ENCODE measurements at places on chromosomes 2 and 18.

DNA sequence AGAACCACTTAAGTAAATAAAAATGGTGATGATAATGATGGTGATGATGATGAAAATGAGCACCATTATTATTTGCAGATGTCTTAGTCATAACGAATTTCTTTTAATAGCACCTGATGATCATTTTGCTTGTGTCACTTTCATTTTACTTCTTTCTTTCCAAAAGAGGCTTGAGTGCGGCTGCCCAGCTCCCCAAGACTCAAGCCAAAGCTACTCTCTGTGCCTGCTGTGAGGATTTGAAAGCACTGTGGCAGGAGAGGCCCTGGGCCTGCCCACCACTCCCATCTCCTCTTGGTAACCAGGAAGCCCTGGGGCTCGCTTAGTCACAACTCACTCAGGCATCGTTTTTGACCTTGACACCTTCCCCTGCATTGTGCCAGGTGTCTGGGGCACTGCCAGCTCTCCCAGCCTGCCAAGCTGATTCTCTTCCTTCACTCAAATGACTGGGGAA lies 41.2 kb downstream of the RPL37A start:
- no peak for DNase-seq

- DNase-seq = no peak
Measured at GRCh38 chr2:144495227-144496091, 24.5 kb downstream of the ZEB2 start.

GRCh38 chr2:105775809-105776559 lies 31.3 kb downstream of the NCK2 start:
- no peak for DNase-seq

DNA sequence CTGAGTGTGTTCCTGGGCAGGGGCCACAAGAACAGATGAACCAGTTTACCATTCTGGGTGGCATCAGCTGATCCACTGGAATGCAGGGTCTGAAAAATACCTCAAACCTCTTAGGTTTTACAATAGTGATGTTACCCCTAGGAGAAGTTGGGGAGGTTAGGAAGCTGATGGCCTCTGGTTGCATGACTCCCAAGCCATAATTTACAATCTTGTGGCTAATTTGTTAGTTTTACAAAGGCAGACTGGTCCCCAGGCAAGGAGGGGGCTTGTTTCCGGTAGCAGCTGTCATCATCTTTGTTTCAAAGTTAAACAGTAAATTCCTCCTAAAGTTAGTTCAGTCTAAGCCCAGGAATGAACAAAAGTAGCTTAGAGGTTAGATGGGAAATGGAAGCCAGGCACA lies 113.8 kb upstream of the SLC38A11 start:
- DNase-seq = no peak

DNA sequence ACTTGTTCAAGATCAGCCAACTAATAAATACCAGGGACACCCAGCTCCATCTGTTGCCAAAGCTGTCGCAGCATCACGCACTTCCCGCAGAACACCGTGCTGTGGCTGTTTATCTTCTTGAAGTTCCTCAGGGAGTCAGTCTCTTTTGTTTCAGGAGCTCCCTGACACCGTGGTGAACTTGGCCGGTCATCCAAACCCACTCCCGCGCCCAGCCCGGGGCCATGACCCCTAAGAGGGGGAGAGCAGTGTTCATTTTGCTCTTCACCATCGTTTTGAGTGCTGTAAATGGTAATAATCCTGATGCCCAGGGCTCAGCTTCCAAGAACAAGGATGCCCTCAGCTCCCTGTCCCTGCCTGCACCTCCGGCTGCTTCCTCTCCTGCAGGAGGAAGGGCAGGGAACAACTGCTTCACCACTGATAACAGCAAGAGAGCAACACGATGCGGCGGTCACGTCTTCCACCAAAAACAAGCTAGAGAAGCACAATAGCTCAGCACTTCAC lies 131.4 kb downstream of the SEPTIN10 start:
- DNase-seq = no peak

DNA sequence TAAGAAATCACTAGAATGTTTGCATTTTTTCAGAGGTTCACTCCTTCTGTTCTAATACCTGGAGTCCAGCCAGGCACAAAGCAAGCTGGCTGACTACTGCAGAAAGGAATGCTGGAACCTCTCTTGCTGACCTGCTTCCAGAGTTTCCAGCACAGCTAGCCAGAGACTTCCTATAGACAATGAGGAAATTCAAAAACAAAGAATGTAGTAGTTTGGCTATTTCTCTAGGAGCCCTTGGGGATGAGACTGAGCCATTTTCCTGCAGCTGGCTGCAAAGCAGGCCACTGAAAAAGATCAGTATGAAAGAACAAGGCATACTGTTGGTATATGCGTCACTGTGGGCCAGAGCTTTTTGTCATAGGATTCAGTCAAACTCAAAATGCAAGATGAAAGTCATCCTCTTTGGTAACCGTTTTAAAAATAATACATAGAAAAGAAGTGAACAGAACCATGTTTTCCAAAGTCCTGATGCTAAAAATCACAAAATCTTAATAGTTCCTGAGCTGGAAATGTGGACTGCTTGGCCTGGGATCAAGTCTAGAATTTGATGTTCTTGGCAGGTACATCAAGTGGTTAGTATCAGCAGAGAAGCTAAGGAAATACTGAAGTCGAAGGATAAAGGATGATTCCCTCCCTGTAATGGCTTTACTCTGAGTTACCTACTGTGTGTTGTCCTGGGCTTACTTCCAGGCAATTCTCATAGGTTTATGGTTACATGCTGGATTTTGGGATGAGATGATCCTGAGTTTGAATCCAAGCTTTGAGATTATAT lies 9.0 kb upstream of the DSEL start:
- DNase-seq = no peak

GRCh38 chr2:54083021-54083420 lies 32.4 kb upstream of the ACYP2 start:
- DNase-seq = no peak

- DNase-seq = no peak
Measured at GRCh38 chr18:76384114-76384790, 110.8 kb downstream of the ZNF516 start.

DNA sequence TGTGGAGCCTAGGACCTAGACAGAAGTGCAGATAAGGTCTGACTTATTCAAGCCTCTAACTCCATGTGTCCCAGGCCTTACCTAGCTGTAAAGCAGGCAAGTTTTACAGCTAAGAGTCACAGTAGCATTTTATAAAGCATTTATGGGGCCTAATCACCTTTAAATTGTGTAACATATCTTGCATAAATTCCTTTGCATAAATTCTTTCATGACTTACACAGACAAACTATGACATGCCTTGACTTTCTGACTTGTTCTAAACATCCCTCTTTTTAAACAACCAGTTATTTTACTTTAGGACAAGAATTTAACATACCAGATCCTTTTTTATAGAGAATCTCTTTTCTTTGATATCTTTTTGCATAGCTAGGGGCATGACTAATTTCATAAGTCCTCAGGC lies 1257.8 kb upstream of the NRXN1 start:
- DNase-seq = no peak

DNA sequence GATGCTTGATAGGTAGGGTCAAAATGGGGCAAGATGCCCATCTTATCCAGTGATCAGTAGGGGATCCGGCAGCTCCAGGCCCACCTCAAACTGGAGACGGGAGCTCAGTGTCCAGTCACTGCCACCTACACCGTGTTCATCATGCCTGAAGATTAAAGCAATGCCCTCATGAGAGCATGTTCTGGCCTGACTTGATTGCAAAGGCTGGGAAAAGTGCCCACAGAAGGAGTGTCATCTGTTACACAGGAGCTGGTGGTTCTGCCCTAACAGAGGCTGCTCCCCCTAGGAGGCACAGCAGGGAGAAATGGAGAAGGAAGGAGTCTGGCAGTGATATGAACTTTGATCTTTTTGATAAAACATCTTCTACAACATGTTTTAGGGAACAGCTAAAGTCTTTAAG lies 92.3 kb downstream of the CCBE1 start:
- DNase-seq = no peak

- no peak for DNase-seq
Measured at GRCh38 chr2:120630031-120630701, 105.5 kb upstream of the GLI2 start.

DNA sequence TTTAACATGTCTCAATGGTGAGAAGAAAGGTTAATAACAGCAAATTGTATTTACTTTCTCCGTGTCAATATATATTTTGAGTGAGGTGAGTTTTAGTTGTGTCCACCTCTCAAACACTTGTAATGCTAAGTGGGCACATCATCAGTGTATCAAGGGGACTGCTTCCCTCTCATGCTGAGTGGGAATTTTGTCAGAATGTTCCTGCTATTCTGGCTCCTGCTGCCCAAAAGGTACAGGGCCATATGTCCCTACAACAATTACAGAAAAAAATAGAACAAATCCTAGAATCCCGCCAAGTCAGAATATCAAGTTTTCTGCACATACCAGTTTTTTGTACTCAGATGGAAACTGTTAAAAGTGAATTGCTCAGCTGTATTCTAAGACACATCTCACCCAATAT lies 5.4 kb upstream of the CERKL start:
- no peak for DNase-seq

GRCh38 chr18:59842947-59843346 lies 56.8 kb upstream of the PMAIP1 start:
- no peak for DNase-seq

- DNase-seq = no peak
Measured at GRCh38 chr2:669323-669722, 7.9 kb downstream of the TMEM18 start.

- DNase-seq = no peak
Measured at GRCh38 chr18:71250191-71250590, 961.3 kb downstream of the SOCS6 start.

DNA sequence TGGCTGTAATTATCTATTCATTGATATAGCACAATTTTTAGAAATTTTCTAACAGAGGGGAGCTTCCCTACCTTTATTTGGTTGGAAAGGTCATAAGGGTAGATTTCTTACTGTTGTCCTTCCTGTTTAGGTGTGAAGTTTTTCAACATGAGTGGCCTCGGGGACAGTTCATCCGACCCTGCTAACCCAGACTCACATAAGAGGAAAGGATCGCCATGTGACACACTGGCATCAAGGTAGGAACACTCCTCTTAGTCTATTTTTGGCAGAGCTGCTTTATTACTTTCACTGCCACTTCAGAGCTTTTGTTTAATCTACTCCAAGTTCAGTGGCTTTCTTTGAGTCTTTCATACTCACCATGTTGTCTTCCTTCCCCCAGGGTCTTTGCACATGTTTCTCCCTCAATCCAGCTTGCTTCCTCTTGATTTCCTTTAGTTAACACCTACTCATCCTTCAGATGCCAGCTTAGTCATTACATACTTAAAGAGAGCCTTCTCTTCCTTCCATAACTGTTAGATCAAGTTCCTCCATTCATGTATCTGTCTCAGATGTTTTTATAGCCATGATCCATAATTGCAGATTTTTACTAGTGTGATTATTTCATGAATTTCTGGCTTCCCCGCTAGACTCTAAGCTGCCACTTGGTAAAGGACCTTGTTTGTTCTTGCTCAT lies 134.5 kb downstream of the PTRHD1 start:
- no peak for DNase-seq

- DNase-seq = no peak
Measured at GRCh38 chr2:59680863-59681262, 872.6 kb downstream of the BCL11A start.

DNA sequence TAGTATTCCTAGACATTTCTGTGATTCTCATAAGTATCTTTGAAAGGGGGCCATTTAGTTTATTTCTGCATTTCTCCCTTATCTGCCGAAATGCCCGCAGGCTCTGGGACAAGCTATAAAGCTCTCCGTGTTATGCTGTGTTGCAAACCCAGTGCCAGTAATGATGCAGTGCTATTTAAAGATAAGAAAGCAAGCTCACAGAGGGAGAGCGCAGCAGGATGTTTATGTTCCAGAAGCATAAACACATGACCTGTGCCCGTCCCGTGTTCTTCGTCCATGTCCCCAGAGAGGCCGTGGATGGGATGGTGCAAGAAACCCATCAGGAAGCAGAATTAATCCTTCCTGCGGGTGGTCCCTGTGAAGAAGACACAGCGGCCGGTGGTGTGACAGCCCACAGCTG lies 99.4 kb downstream of the NEDD4L start:
- no peak for DNase-seq

DNA sequence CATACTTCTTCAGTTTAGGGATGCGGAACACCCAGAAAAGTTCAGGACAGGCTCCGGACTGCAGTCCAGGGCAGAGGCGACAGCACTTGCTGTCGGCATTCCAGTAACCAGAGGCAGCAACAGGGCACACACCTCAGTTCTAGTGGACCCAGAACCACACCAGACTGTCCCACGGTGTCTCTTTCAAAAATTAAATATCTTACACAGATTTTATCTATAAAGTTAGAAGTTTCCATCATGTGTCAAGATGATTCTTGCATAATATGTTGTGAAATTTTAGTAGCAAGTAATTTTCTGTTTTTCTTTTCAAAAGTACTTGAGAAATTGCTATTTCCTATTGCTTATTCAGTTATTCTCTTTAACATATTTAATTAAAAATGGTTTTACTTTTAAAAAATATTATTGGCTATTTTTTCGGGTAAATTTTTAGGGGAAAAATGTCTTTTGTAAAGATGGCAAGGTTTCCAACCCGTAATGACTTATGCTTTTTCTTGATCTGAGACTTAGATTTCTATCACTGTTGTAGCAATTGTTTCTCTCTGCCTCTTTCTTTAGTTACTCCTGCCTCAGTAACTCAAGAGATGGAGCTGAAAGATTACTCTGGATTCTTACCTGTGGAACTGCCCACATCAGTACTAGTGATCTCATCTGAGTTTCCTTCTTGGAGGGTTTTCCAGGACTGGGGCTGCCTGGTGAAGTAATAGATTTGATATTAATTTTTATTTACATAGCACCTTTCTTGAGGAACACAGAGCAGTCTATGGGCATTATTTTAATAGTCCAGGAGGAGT lies 182.7 kb downstream of the LTBP1 start:
- DNase-seq = no peak

DNA sequence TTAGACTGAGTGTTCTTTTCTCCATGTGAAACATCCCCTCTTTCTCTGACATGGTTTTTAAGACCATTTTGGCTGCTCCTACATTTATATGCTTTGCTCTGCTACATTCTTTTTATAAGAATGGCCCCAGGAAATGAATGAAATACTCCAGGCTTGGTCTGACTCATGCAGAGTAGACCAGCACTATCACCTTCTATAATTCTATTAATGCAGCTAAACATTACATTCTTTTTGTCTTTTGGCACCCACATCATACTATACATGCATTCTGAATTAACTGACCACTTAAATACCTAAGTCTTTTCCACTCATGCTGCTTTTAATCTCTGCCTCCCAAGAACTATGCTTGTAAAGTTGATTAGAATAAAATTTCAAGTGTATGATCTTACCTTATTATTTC lies 94.1 kb downstream of the AAK1 start:
- no peak for DNase-seq

Data from HAP-1 (cell line).